ENCODE measurements at places on chromosomes 5 and 9.
A peak's percentile ranks its signal among the peaks of the same experiment; 100 is the strongest.

- DNase-seq, result peak; percentile 29
Measured at GRCh38 chr9:78130004-78130403, 98.4 kb upstream of the GNAQ start.

- no peak for DNase-seq
Measured at GRCh38 chr5:139368613-139369012, 14.5 kb downstream of the SLC23A1 start.

DNA sequence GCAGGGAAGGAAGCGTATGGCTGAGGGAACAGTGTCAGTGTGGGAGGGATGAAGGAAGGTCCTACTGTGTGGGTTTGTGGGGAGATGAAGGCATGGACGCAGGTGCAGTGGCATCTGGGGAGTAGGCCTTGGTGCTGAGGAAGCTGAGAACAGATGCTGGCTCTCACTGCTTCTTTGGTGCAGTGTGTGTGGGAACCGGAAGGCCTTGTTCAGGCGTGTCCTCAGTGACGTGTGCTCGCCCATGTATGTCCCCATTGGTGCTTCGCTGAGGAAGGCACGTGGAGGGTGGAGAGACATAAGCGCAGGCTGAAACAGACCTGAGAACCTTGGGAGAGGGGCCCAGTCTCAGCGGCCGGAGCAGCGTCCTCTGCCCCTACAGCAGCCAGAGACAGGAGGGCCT is 18.7 kb downstream of the ADAMTS13 start:
- DNase-seq, result no peak

GRCh38 chr9:131640438-131641137 is 95.3 kb downstream of the PRRT1B start:
- no peak for DNase-seq

DNA sequence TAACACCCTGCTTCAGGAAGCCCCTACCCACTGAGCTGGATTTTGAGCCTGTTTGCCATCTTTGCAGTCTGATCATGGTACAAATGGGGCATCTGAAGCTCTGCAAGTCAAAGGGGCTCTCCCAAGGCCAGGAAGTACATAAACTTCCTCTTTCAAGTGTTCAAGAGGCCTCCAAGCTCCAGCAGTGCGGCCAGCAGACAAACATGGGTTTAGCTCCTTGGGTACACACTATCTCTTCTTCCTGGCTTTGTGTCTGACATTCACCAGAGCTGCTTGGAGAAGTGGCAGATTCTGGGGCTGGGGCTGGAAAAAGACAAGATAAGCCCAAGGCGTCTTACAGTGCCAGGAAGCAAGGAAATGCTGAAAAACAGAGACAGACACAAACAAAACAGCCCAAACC is 34.1 kb downstream of the LAMC3 start:
- DNase-seq, result no peak

DNA sequence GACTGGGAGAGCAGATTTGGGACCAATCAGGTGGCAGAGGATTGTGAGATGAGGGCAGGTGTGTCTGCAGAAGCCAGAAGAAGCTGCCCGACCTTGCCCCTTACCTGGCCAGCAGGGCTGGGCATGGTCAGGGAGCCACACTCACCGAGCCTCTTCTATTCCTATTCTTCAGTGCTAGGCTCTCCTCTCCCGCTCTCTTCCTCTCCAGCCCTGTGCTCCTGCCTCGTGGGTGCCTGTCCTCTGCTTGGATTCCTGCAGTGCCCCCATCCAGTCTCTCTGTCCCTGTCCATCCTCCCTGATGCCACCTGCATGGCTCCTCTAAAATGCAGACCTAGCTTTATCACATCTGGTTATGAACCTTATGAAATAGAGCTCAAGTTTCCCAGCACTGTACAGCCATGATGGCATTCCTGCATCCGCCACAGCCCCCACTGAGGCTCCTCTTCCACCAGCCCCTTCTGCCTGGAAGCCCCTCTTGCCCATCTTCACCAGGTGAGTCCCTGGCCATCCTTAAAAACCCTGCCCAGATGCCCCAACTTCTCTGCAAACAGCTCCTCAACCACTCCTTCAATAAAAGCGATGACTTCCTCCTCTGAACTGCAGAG is 8.2 kb downstream of the UBE2QL1 start:
- DNase-seq, result no peak
